CD4-positive, alpha-beta T cell treated with Interleukin-15 for 1 hour (primary cell): ENCODE measurements at places on chromosomes 4 and X.

DNA sequence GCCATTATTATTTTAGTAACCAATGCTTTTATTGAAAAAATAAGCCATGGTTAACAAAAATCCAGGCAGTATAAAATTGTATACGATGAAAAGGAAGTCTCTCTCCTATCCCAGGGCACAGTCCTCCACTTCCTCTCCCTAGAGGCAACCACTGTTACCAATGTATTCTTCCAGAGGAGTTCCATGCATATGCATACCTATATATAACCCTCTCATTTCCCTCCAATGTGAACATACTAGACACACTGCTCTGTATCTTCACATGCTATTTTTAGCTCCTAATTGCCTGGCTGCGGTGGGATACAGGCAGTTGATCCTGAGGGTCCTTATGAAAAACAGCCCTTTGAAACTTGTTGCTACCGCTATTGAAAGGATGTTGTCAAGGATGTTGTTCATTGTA, 33.8 kb downstream of the PRPS1 start:
- no peak for DNase-seq

GRCh38 chrX:98405376-98405775, 1521.7 kb downstream of the RPA4 start:
- DNase-seq = no peak

- DNase-seq = no peak
Measured at GRCh38 chr4:94515365-94515764, 63.6 kb downstream of the PDLIM5 start.

DNA sequence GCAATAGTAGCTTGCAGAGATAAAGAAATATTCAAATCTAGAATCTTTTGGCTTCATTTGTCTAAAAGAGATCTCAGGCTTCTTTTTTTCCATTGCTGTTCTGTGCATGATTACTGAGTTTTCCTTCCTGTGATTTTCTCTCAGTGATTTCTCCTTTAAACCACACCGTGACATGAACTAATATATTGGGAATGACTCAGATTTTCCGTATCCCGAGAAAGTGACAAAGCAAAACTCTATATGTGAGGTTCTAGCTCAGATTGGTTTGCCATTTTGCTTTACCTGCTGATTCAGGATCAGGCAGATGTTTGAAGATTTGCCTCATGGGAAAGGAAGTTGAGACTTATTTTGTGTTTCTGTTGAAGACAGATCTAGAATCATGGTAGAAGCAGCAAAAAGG, 59.4 kb downstream of the MTHFD2L start:
- no peak for DNase-seq

- no peak for DNase-seq
Measured at GRCh38 chr4:187586892-187587291, 408.7 kb upstream of the ZFP42 start.

GRCh38 chrX:98956014-98956413, 1454.1 kb downstream of the PCDH19 start:
- no peak for DNase-seq

- DNase-seq = no peak
Measured at GRCh38 chrX:154092371-154092770, 5.1 kb downstream of the MECP2 start.
